Activated naive CD4-positive, alpha-beta T cell treated with anti-CD3 and anti-CD28 coated beads for 36 hours (primary cell): ENCODE measurements at places on chromosomes 2 and 18. TPM values are rescaled to one million over a fixed set of nuclear protein-coding genes. Genes with fewer than 3 reads are reported as not detected.

Gene CD207
- total RNA-seq = not detected

Gene CNDP1
- not detected for total RNA-seq

Gene ZNF2
- 3.1 TPM for total RNA-seq

Gene GNLY
- total RNA-seq = 2.6 TPM

Gene RALBP1
- total RNA-seq = 51.1 TPM

Gene DLX2
- not detected for total RNA-seq

Gene VSNL1
- not detected for total RNA-seq

Gene C2orf15
- total RNA-seq = 1.6 TPM

Gene WNT6
- not detected for total RNA-seq

Gene PLGLB1
- total RNA-seq = not detected

Gene PPP1R1C
- not detected for total RNA-seq

Gene SKOR2
- not detected for total RNA-seq

Gene DYSF
- 0.07 TPM for total RNA-seq

Gene ASB18
- total RNA-seq = not detected

Gene RFTN2
- not detected for total RNA-seq

Gene LHCGR
- total RNA-seq = not detected

Gene SERPINB4
- not detected for total RNA-seq

Gene HAAO
- total RNA-seq = 0.41 TPM

Gene VWA3B
- 0.43 TPM for total RNA-seq

Gene ERICH2
- total RNA-seq = not detected

Gene ACVR1
- total RNA-seq = 19.0 TPM

Gene CFAP65
- total RNA-seq = not detected

Gene CCDC68
- not detected for total RNA-seq

Gene RNU2-63P
- total RNA-seq = 13.1 TPM

Gene EFR3B
- total RNA-seq = 0.41 TPM

Gene CYRIA
- 1.0 TPM for total RNA-seq

Gene DSG4
- not detected for total RNA-seq

Gene TRAK2
- 10.4 TPM for total RNA-seq

Gene CCDC85A
- not detected for total RNA-seq

Gene INO80B
- total RNA-seq = 28.3 TPM

Gene AGXT
- not detected for total RNA-seq

Gene PJVK
- 2.0 TPM for total RNA-seq

Gene NTSR2
- not detected for total RNA-seq

Gene HYCC2
- 19.1 TPM for total RNA-seq
